Stimulated activated CD8-positive, alpha-beta memory T cell treated with anti-CD3 and anti-CD28 coated beads, Interleukin-2, amount 100 ng/mL, for 48 hours (primary cell): ENCODE measurements at places on chromosomes 11 and 22.

DNA sequence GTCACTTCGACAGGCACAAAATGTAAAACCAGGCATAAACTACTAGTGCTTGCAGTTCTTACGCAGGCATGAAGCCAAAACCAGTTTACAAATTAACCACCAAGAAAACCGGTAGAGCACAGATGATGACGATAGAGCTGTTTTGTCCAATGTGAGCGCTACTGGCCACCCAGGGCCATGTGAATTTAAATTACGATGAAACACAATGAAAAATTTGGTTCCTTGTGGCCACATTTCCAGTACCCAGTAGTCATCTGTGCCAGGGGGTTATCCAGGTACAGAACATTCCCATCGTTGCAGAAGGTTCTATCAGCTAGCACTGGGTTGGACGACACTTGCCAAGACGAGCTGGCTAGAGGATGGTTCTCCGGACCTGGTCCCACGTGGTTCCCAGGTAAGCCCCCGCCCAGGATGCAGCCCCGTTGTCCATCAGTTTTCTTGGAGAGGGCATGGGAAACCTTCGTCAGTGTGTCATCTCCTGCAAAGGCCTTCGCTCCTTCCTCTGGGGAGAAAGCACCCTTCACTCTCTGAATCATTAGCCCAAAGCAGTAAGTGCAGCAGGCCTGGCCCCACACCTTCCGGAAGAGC, 1.1 kb upstream of the CD81 start:
- DNase-seq: no peak

- no peak for DNase-seq
These were observed 44.9 kb upstream of the VSTM5 start for GRCh38 chr11:93895106-93895862.

DNA sequence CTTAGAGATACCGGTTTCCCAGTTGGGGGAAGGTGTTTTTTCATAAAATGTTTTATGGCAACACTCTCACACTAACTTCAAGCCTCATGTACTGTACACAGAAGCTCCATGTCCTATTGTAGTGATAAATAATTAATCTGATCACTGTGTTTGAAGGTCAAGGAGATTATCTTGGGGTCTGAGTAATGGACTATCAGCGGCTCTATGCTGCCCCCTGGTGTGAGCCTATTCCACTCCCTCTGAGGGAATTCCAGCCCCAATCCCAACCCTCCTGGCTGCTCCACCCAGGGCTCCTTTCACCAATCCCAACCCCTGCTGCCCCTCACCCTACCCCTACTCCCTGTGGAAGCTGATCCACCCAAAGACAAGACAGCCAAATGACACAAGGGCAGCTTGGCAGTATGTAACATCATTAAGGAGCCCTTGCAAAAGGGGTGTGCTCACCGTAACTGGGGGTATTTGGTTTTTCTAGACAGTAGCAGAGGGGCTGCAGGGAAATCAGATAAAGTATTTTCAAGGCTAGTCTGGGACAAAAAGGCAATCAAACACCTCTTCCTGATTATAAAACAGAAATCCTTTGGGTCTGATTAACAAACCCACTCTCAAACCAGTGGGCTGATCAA, 22.3 kb downstream of the HPS4 start:
- peak; percentile 24 for DNase-seq

DNA sequence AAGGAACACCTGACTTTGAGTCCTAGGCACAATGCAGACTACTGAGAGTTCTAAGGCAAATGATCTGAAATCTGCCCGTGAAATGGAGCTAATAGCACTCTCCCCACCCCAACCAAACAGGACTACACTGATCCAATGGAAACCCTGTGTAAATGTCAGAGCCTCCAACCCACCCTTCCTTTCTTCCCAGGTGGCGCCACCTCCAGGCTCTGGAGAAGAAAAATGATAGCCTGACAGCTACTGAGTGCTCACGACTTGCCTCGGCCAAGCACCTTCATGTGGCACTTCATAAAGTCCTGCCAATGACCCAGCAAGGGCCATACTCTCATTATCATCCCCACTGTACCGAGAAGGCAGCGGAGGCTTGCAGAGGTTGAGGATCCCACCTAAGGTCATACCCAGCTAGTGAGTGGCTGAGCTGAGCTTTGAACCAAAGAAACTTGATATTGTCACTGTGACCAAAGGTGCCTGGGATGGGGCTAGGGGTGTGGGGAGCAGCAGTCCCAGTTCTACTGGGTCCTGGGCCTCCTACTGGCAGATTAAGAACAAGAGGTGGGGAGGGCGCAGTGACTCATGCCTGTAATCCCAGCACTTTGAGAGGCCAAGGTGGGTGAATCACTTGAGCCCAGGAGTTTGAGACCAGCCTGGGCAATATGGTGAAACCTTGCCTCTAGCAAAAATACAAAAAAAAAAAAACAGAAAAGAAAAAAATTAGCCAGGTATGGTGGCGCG, 20.5 kb downstream of the TST start:
- DNase-seq: no peak

- DNase-seq: no peak
These were observed 4.3 kb downstream of the KBTBD3 start for GRCh38 chr11:106072804-106073203.
